ENCODE measurements at places on chromosomes 4 and X.

- no peak for DNase-seq
These were observed 257.1 kb upstream of the RPS6KA3 start for GRCh38 chrX:20523626-20524312.

- DNase-seq, result no peak
These were observed 36.3 kb upstream of the REST start for GRCh38 chr4:56871371-56871866.

GRCh38 chr4:184657144-184657543 lies 7.6 kb downstream of the PRIMPOL start:
- no peak for DNase-seq

GRCh38 chrX:108464604-108465003 lies 25.0 kb downstream of the COL4A5 start:
- no peak for DNase-seq

- DNase-seq, result no peak
These were observed at the start of gene AVPR2 for GRCh38 chrX:153903991-153904957. TSS of gene AVPR2 (plus strand) at chrX:153904673. CDS start at chrX:153905146, 473 bp downstream.

DNA sequence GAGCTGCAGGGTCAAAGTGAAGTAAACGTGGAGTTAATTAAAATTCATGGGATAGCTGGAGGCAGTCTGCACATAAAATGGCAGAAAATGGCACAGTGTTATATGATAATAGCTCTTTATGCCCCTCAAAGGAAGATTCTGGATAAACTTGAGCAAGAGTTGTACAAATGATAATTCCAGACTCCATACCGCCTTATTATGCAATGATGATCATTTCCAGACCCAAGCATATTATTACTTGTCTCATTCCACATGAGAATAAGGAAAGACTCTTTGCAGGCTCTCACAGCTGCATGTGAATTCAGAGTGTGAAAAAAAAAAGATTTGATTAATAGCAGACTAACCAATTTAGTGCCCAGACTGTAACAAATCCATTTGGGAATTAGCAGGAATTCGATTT lies 105.4 kb downstream of the STK32B start:
- no peak for DNase-seq

DNA sequence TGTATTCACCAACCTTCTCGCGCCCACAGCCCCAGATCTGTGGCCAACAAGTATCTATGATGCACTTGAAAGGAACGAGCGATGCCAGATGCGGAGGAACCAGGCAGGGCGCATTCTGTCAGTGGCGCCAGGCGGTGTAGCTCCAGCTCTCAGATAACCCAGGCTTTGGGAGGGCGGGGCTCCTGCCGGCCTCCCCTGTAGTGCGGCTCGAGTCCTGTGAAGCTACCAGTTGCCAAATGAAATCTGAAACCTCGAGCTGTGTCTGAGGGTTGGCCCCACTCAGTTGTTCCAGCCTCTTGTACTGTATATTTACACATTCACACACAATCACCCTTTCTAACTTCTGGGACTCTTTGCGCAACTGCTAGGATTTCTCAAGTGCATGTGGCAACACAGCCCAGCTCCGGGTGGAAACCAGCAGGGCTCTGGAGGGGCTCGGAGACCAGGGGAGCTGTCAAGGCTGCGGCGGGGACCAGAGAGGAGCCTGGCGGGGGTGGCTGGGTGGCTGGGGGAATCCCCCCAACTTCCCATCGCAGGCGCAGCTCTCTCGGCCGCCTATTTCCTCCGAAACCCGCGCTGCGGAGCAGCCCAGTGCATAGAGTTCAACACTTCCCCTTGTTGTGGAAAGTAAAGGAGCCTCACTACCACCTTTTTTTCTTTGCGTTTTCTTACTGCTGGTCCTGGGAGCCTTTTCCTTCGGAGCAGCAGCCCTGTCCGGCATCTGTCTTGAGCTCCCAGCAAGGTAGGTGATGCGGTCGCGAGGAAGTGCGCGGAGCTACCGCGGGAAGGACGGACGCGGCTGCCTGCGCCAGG lies at the start of gene ARHGAP24:
Gene ARHGAP24 (plus strand): TSS at position 333 of the 813 bp plus-strand sequence.
- peak; percentile 95 for DNase-seq

DNA sequence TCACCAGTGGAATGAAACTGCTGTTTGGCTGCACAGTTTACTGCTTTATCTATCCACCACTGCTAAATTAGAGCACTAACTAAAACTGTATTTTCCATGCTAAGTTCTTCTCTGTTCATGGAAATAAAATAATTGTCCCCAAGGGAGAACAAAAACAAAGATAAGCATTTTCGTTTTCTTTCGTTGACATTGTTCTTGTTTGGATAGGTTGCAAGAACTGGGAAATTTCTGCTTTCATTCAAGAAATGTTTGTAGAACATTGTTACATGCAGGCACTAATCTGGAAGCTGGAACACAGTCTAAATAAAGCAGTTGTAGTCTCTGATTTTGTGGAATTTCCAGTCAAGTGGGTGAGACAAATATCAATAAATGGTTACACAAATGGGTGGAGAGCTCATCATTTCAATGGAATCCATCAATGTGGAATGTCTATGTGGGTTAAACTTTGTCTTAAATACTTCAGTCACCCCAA lies 5.8 kb upstream of the CXCL8 start:
- no peak for DNase-seq

DNA sequence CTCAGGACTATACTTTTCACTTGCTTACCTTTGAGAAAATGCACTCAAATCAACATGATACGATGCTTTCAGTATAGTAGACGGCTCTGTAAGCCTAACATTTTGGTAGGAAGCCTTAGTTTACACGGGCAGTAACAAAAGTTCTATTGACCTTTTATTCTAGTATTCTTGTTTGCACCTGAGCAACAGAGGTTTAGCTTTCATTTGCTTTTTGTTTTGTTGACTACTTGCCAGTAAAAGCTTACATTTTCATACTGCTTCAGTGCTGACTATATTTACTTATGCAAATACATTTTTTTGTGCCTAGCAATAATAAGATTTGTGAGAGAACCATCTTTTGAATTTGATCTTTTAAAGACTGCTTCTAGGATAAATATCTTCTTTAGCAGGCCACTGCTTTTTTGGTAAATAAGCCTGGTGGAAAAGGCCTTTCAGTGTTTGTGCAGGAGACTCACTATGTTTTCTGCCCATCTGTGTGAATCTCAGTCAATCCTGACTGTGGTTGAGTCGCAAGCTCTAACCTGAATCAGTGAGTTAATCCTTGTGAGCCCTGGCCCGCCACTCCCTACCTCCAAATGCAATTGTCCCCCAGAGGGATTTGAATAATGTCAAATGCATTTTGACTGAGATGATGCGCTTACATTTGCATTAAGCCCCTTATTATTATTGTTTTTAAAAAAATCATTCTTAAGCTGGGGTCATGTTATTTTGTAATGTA lies 21.9 kb downstream of the FHIP1A start:
- DNase-seq, result no peak

DNA sequence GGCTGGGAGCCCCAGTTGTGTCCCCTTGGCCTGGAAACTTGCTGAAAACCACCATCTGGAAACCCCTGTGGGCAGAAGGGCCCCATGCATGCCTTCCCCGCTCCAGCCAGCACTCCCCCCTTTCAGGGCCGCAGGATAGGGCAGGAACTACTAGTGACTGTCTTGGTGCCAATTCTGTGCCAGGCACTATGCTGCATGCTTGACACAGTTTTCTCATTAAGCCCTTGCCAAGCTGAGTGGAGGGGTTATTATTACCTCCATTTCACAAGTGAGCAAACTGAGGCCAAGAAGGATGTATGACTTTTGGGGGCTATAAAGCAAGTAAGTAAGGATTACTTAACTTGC lies 73.6 kb upstream of the PJA1 start:
- no peak for DNase-seq

DNA sequence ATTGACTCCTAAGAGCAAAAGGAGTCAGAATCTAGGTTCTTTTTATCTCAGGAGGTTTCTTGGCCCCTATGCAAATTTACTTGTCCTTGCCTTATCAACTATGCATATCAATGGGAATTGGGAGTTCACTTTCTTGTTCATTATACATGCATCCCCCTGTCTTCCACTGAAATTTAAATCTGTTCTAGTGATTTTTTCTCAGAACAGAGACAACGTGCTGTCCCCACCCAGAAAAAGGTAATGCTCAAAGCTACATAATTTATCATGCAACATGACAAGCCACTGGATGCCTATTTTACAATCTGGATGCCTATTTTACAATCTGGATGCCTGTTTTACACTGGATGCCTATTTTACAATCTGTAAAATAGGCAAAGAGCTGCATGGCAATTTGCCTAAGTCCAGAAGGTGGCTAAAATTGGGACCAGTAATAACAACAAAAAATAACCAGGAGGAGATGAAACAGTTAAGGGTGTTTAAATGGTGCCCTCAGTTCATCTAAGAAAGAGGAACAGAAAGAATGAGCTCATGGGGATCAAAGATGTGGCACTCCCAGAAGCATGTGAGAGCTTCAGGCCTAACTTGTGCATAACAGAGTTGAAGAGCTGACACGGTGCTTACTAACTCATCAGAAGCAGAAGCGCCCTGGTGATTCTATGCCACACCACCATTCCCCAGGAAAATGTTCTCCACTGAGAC lies 537.8 kb upstream of the BOD1L1 start:
- DNase-seq, result no peak

- no peak for DNase-seq
These were observed 5.7 kb downstream of the GUCY1A1 start for GRCh38 chr4:155672342-155672741.

Data from HFFc6 (cell line).